ENCODE measurements at places on chromosomes 2 and 18.

GRCh38 chr2:64679673-64680425 lies 26.1 kb upstream of the SERTAD2 start:
- DNase-seq, result no peak

DNA sequence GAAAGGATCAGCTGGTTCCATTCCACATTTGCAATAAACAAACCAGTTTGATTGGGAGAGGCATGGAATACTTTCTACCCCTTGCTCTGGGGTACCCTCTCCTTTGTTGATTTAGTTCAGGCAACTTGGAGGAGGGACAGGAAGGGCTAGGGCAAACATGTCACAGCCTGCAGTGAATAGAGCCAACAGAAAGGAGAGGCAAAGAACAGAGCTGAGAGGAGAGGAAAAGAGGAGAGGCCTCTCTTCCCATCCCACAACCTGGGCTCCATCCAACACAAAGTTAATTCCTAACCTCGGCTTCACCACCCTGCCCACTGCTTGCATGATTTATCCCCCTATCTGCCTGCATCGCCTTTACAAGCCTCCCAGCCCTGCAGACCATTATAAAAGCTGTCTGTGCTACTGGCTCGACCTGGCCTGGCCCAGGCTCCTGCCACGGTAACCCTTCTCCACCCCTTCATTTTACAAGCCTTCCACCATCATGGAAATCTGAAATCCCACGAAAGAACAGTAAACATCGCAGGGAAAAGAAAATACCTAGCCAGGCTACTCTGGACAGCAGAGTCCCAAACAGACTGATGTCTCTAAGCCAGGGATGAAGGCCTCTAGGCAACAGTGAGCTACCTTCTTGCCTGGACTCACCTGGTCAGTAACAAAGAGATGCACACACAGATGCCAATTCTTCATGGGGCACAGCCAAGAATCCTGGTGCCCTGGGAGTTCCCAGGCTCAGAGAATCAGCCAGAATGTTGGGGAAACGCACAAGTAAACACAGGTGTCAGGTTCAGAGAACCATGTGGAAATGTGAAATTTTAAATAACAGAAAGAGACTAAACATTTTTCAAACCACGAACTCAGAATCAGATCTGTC lies 43.6 kb downstream of the NHEJ1 start:
- DNase-seq, result no peak

DNA sequence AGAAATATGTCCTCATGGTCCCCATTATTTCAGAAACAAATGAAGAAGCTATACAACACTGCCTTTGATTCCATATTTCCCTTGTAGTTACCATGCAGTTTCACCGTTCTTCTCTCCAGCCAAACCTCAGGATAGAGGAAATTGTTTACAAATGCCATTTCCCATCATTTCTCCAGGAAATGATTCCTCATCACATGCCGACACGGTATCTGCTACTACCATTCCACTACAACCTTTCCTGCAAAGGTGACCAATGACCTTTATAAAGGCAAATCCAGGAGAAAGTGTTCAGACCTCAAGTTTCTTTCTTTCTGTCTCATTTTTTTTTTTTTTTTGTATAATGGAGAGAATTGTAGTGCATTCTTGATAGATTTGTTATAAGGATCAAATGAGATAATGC lies 460.8 kb upstream of the CDH20 start:
- DNase-seq, result no peak

DNA sequence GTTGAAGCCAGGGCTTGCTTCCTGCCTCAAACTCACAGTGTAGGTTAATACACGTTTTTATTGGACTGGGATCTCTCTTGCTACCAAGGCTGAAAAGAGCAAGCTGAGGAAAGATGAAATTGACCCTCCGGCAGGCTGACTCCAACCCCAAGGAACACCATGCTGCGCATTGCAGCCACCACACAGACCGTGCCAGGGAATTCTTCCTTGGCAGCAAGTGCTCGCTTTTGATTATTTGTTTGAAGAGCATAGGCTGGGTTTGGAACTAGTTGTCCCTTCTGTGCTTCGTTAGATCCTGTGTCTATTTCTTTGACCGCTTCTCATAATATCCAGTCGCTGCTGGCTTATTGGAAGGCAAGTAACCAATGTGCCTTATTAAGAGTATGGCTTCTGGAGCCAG lies 34.4 kb upstream of the DARS1 start:
- DNase-seq, result no peak

DNA sequence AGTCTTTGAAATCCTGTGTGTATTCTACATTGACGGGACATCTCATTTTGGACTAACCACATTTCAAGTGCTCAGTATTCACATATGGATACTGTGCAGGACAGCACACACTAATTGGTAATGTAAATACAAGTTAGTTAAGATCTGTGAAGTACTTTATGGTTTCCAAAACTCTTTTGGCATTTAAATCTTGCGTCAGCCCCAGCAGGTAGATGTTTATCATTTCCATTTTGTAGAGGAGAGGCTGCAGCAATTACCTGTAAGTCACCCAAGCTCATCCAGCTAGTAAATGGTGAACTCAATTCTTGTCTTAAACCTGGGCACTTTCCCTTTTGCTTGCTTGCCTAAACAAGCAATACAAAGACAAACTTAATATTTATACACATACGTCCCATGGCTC lies 1.6 kb upstream of the NAGK start:
- DNase-seq, result no peak

DNA sequence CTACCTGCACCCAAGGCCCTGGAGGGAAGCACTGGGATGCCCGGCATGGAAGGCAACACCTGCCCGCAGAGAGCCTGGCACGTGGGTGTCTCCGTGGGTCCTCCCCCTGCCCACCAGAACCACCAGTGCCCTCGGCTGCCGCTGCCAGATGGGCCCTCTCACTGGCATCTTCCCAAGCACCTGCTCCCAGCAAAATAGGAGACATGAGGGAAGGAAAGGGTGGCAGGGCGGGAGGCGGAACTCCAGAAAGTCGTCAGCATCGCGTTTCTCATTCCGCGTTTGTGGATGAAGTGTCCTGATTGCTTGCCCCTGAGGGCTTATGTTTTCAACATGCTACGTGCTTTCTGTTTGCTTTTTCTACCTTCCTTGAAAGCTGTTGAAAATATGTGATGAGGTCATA lies 8.8 kb upstream of the SNTG2 start:
- DNase-seq, result no peak
